ENCODE measurements at places on chromosomes 12 and 14.

DNA sequence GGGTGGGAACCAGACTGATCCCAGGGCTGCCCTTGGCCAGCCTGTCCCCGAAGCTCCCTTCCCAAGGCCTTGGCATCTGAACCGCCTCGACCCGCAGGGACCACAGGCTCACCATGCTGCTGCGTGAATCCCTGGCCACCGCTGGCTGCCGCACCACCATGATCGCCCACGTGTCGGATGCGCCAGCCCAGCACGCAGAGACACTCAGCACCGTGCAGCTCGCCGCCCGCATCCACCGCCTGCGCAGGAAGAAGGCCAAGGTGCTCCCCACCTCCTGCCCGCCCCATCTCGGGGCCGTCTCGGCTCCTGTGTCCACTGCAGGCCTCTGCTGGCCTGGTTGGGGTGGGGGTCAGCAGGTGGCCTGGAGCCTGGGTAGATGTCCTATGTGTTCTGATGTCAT lies 35.7 kb downstream of the KIF26A start:
- no peak for DNase-seq

GRCh38 chr12:47094804-47095203 lies 15.0 kb upstream of the AMIGO2 start:
- no peak for DNase-seq

GRCh38 chr12:81207173-81207572 lies 129.3 kb downstream of the ACSS3 start:
- DNase-seq, result no peak

DNA sequence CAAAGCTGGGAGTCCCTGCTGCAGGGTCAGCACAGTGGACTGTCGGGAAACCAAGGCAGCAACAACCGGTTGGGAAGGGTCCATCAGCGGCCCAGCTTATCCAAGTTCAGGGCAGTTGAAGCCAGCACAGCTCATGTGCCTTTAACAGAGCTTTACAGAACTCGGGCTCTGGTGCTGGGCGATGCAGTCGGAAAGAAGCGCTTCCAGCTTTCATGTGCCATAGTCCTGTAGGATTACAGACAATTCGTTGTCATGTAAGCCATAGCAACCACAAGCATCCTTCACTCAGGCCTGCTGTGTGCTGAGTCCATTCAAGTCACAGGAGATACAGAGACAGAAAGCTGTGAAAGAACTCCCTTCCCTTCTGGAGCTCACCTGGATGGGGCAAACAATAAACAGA lies 3.5 kb upstream of the FAM181A start:
- DNase-seq, result no peak

- DNase-seq, result no peak
Measured at GRCh38 chr12:58509116-58509885, 411.0 kb downstream of the LRIG3 start.

- DNase-seq, result no peak
Measured at GRCh38 chr12:131221061-131221956, 267.6 kb downstream of the ADGRD1 start.

GRCh38 chr14:54610051-54610977 lies 43.4 kb downstream of the SAMD4A start:
- DNase-seq, result no peak

- no peak for DNase-seq
Measured at GRCh38 chr14:51922624-51923023, 62.2 kb downstream of the GNG2 start.

DNA sequence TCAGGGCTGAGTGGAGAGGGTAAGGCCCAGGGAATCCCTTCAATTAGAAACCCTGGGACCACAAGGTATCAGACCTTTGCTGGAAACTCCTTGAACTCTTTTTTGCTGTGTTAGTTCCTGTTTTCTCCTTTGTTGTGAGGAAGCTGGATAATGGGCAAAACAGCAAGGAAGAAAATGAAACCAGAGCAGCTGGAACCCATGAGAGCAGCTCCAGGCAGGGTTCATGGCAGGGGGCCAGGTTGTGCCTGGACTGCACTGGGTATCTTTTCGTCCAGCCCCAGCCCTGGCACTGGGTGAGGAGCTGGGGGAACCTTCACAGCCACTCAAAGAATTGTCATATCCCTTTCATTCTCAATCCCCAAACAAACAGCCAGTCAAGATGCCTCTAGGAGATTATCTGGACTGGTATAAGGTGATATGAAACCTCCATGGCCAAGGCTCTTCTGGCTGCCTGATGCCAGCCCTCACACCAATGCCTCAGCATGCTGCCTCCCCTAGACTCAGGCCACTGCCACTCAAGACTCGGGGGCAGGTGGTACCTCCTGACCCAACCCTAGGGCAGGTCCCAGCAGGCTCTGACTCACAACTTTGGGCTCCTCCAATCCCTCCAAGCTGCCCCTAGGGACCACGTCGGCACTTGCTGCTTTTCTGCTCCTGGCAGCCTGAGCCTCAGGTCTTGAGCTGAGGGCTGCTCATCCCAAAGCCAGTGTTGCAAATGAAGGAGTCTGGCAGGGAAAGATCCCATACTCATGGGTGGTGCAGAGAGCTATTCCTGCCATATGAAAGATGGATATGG lies 16.5 kb downstream of the FAM186B start:
- DNase-seq, result no peak

GRCh38 chr14:70183991-70184390 lies 4.8 kb downstream of the SLC8A3 start:
- DNase-seq, result no peak
